ENCODE measurements at places on chromosomes 5 and 9. TPM values are rescaled to one million over a fixed set of nuclear protein-coding genes. Genes with fewer than 3 reads are reported as not detected.
A peak's percentile ranks its signal among the peaks of the same experiment; 100 is the strongest.

DNA sequence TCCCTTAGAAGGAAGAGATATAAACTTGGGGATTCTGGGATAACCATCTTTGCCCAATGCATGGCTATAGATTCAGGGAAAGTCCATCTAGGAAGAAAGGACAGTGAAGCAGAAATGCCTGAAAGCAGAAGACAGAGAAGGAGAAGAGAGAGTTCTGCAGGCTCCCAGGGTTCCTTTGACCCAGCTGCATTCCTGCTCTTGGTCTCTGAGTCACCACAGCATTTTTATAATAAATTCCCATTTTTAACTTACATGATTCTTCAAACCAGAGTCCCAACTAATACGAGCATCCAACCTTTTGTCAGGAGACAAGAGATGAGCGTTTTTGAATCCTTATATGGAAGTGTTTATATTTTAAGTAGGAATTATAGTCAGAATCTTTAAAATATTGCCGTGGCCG lies 12.0 kb upstream of the AOPEP start:
- no peak for DNase-seq

DNA sequence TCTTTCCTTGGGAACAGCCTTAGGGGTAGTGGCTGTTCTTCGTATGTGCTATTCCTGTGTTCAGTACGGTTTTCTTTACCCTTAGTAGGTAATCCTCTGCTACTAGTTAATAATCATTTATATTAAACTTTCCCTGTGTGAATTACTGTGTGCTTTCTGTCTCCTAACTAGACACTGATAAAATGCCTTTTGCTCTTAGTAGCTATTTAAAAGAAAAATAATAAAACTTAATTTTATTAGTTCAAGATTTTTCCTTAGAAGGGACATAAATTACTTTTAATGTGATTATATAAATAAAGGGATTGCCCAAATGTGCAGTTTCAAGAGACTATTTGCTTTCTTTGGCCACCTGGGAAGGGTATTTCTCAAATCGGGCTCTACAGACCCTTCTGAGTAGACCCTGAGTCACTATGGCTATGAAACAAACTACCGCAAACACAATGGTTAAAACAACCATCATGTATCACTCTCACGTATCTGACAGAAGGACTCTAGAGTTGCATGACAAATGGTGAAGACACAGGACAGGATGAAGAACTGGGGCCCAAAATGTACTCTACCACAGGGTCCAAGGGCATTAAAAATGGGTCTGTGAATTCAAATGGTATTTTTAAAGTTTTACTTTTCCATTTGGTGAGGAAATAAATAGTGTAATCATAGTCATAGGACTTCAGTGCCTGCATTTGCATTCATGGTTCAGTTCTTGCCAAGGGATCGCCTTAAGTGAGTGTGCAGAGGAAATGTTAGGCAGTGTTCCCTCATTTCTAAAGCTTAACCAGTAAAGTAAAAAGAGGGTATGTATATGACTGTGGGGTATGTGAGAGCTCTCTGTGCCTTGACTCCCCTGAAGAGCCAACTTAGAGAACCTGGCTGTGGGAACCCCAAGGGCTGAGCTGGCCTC lies 97.0 kb downstream of the TSSK1B start:
- no peak for DNase-seq

The CMYA5 gene
- 0.61 TPM for total RNA-seq

The HNRNPK gene
- 335 TPM for total RNA-seq

GRCh38 chr9:132632413-132633129 lies 37.2 kb downstream of the DDX31 start:
- no peak for DNase-seq

The PTGES gene
- 6.2 TPM for total RNA-seq

DNA sequence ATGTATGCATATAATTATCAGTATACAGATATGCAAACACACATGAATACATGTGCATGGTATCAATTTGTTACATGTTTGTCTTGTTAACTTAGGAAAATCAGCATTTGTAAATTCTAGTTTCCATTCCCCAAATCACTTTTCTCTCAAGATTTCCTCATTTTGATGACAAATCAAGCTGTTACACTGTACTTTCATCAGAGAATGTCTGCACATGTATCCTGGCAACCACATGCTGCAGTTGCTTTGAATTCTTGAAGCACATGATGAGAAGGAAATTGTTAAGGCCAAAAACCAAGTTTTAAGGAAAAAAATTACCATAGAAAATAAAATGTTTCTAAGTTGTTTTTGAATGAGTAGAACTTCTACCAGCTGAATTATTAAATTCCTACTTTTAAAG lies 1834.5 kb downstream of the EFNA5 start:
- DNase-seq, result no peak

GRCh38 chr5:149271195-149271715 lies 404 bp upstream of the AFAP1L1 start:
- DNase-seq, result peak; percentile 29

DNA sequence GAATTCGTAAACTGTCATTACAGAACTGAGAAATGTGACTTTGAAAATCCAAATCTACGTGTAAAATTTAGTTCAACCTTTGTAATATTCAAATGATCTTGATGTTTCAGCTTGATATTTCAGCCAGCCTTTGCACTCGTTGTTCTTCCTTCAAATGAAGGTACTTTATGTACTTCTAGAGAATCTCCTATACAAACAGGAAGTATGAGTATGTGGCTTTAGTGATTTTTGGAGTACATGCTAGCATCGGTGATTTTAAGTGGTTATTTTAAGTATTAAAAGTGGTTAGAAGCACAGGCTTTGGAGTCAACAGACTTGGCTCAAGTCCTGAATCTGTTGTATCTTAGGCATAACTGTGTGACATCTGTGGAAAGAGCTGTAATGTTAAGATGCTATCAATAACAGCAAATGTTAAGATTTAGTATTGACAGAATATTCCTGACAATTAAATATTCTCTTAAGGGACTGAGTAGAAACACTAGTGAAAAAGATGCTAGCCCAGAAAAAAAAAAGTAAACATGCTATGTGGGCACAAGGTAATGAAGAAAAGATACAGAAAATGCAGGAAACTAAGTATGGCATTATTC lies 398.0 kb downstream of the ADGRV1 start:
- no peak for DNase-seq
